ENCODE measurements at places on chromosomes 2 and 18. TPM values are rescaled to one million over a fixed set of nuclear protein-coding genes. Genes with fewer than 3 reads are reported as not detected.

The HOXD11 gene
- total RNA-seq = not detected

DNA sequence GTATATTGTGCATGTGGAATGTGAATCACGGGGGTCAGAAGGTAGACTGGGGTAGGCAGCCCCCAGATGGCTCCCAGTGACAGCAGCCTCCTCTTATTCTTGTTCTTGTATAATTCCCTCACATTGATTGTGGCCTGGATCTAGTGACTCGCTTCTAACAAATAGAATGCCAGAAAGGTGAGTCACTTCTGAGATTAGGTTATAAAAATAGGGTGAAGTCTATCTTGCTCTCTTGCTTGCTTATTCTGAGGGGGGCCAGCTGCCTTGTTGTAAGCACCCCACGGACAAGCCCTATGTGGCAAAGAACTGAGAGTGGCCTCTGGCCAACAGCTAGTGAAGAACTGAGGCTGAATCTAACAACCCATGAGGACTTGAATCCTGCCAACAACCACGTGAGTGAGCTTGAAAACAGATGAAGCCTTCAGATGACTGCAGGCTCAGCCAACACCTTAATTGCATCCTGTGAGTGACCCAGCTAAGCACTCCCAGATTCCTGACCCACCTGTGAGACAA lies 15.6 kb upstream of the RMND5A start:
- no peak for DNase-seq

DNA sequence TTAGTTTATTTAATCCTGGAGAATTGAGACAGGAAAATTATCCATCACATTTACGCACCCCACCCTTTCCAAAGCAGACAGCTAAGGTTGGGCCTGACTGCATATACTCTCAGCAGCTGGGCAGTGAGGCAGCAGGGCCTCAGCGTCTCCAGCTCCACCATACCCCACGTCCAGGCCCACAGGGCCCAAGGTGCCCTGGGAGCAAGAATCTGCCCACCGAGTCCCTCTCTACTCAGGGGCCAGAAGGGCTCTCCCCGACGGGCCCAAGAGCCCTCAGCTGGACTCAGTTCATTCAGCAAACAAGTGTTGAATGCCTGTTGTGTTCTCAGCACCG lies 126.3 kb downstream of the SEPTIN10 start:
- no peak for DNase-seq

- DNase-seq = no peak
These were observed 26.4 kb downstream of the TMEM131 start for GRCh38 chr2:97969081-97970067.

- no peak for DNase-seq
These were observed 65.1 kb downstream of the GAREM1 start for GRCh38 chr18:32405588-32405987.

DNA sequence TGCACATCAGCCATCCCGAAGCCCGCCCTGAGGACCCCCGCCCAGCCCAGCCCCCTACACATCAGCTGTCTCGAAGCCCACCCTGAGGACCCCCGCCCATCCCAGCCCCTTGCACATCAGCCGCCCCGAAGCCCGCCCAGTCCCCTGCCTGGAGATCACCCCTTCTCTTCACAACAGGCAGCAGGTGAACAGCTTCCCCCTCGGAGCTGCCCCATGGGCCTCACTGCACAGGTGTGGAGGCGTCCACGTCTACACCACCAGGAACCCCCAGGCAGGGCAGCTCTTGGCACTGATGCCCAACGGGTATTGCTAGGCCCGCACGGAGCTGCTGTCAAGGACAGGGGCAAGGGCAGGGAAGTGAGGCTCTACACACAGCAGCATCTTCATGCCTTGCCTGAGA lies 137.6 kb downstream of the HDAC4 start:
- DNase-seq = no peak

DNA sequence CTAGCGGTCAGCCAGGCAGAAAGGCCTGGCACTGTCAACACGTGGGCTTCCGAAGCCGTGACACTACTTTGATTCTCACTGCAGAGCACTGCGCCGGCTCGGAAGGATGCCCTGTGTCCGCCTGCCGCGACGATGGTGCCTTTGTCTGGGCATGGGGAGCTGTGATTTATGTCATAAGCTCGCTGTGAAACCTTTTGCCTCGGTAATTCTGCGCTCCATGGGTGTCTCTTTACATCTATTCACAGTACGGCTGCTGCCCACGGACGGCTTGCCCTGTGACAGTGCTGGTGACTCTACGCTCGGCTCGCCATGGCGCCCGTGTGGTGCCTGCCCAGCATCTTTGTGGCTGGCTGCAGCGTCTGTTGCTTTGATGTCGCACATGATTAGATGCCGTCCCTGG lies 43.1 kb upstream of the GBX2 start:
- no peak for DNase-seq

DNA sequence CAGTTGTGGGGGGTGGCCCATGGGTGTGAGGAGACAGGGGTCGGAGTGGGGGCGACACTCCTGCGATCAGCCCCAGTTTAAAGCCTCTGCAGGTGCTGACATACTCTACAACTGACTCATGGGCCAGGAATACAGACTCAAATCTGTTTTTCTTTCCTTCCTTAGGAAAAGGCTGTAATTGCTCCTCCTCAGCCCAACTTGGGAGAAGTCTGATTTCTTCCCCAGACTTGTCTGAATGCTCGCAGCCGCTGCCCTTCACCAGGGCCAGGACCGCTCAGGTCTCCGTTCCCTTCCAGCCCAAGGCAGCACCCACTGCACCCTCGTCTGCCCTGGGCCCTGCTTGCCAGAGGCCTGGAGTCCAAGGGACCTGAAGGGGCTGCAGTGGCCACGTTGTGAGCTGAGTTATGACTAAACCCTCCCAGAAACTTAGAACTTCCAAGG lies 41.3 kb downstream of the RHOB start:
- no peak for DNase-seq

Data from CD4-positive, alpha-beta memory T cell (primary cell).